ENCODE measurements at places on chromosomes 6 and 20. TPM values are rescaled to one million over a fixed set of nuclear protein-coding genes. Genes with fewer than 3 reads are reported as not detected.

Gene RNF39
- not detected for total RNA-seq

Gene FAM162B
- total RNA-seq: 0.23 TPM

DNA sequence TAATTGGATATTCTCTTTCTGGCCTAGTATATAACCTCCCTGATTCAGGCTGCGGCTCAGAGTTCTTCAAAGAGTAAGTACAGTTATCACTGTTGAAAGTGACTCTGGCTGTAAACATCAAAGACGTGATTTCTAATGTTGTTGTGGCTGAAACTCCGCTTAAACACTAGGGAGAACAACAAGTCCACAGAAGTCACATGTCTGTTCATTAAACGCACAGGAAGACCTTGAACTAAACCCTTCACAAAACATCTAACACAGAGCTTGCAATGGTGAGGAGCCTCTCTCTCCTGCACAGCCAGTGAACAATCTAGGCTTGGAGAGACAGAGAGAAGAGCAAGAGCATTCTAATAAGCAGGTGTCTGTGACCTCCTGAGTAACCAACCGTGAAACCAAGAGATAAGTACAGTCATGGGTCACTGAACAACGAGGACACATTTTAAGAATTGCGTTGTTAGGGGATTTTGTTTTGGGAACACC, 249.3 kb downstream of the PRKN start:
- DNase-seq: peak; percentile 2

- DNase-seq: no peak
Measured at GRCh38 chr6:118890997-118891790, 2.8 kb upstream of the ASF1A start.

Gene PPP1R16B
- not detected for total RNA-seq

Gene CST11
- not detected for total RNA-seq

Gene NNAT
- 65.2 TPM for total RNA-seq

DNA sequence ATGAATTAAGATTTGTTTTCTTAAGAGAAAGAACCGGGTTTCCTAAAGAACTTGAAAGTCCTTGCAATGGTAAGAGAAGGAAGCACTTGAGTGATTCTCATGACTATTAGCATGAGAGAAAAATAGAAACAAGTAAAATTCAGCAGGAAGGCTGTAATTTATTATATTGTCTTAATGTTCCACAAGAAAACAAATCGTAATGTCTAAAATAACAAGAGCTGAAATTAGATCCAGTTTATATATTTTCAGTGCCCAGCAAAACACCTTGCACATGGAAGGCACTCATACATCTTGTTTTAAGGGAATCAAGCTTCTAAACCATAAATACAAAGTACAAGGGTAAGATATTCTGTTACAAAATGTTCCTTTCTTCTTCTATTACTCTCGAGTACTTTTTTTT, 229.4 kb upstream of the PLN start:
- DNase-seq: no peak

DNA sequence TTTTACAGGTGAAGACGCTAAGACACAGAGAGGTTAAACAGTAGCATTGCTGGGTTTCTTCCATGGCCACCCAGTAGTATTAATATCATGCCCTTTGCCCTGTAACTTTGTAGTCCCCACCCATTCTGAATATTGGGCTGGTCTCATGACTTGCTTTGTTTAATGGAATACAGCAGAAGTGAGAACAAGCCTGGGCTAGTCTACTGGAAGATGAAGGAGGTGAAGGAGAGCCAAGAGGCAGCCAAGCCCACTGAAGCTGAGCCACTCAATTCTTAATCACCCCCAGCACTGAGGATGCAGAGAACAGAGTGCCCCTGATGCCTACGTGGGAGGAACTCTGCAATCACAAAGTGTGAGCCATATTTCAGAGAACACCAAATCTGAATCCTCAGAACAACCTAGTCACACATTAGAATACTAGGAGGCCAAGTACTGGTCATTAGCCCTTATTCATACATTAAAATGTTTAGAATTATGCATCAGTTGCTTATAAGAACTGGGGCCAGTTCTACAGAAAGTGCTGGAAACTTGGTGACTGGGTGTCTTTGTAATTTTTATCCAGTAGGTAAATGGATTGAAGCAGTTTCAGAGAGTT, 270.1 kb upstream of the PRND start:
- no peak for DNase-seq

DNA sequence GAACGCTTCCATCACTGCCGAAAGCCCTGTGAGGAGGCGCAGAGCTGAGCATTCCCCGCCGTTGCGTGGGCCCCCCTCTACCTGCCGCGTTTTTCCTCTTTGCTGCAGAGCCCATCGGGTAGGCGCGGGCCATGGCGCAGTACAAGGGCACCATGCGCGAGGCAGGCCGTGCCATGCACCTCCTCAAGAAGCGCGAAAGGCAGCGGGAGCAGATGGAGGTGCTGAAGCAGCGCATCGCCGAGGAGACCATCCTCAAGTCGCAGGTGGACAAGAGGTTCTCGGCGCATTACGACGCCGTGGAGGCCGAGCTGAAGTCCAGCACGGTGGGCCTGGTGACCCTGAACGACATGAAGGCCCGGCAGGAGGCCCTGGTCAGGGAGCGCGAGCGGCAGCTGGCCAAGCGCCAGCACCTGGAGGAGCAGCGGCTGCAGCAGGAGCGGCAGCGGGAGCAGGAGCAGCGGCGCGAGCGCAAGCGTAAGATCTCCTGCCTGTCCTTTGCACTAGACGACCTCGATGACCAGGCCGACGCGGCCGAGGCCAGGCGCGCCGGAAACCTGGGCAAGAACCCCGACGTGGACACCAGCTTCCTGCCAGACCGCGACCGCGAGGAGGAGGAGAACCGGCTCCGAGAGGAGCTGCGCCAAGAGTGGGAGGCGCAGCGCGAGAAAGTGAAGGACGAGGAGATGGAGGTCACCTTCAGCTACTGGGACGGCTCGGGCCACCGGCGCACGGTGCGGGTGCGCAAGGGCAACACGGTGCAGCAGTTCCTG, 693 bp downstream of the FAM50B start:
- DNase-seq: no peak

GRCh38 chr20:36199345-36200257, 36.7 kb upstream of the AAR2 start:
- peak; percentile 7 for DNase-seq

Measured in epithelial cell of proximal tubule (primary cell).